ENCODE measurements at places on chromosomes 6 and 20.

DNA sequence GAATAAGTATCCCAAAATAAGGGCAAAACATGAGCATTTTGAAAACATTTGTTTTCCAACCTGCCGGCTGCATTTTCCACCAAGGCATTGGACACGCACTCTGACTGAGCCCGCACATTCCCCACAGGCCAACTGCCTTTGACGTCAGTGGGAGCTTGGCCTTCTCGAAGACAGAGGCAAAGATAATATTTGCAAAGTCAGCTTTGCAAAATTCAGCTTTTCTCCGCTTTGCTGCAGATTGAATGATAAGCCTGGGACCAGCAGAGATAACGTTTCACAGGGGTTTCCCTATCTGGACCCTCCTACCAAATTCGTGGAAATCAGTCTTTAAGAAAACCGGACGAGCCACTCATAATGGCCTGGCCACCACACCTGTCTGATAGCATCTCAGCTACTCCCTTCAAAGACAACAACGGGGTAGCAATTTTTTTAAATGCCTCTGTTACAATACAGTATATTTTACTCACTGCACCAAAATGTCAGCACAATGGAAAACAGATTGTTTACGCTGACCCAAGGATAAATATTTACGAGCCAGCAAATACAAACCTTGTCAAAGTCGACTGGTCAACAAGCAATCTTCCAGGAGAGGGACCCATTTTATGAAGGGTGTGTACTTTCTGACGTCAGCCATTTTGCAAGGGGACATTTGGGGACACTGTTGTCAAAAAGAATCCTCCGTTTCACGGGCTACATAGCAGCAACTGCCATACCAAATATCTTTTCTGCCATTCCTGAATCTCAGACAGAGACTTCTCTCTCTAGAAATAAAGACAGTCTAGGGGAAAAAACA lies 100.5 kb downstream of the TFAP2A start:
- DNase-seq: no peak

- no peak for DNase-seq
Measured at GRCh38 chr6:36917541-36918193, 31.9 kb downstream of the C6orf89 start.

DNA sequence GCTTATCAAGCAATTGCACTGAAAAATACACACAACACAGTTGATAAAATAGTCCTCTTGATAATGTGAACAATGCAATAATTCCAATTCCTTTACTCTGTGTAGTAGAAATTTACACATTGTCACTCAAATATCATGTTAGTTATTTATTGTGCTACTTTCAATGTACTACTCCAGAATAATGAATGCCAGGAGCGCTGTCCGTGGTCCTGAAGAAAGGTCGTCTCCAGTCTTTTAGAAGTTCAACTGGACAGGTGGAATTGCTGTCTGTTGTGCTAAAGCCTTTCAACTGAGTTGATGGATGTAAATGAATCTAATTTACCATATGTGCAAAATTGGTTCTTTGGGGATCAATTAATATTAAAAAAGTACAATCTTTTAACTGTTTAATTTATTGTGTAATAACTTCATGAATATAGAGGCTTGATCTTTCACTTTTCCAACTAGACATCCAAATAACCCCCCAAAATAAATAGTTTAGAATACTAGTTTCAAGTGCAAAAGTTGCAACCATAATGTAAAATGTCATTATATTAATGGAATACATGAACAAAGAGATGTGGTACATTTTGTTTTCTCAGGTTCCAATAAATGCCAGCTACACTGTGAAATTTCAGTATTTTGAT lies 3.2 kb downstream of the GRIK2 start:
- DNase-seq: peak; percentile 73

GRCh38 chr6:36516988-36517387 lies 30.3 kb downstream of the STK38 start:
- DNase-seq: no peak
